ENCODE measurements at places on chromosomes 2 and 18.

DNA sequence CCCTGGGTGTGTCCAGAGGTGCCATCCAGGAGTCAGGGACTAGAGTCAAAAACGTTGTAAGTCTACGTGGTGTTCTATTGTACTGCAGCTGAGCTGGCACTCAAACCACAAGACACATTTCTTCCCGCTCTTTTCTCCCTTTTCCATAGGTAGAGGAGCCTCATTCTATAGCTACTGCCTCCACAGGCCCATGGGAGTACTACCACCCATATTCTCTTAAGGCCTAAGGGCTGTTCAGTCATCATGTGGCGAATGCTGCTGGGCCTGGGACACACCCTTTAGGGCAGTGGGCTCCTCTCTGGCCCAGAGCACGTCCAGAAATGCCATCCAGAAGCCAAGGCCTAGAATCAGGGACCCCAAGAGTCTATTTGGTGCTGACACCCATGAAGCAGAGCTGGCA is 1271.7 kb downstream of the CNTNAP5 start:
- DNase-seq: no peak

- no peak for DNase-seq
Measured at GRCh38 chr2:120710256-120710655, 25.4 kb upstream of the GLI2 start.

DNA sequence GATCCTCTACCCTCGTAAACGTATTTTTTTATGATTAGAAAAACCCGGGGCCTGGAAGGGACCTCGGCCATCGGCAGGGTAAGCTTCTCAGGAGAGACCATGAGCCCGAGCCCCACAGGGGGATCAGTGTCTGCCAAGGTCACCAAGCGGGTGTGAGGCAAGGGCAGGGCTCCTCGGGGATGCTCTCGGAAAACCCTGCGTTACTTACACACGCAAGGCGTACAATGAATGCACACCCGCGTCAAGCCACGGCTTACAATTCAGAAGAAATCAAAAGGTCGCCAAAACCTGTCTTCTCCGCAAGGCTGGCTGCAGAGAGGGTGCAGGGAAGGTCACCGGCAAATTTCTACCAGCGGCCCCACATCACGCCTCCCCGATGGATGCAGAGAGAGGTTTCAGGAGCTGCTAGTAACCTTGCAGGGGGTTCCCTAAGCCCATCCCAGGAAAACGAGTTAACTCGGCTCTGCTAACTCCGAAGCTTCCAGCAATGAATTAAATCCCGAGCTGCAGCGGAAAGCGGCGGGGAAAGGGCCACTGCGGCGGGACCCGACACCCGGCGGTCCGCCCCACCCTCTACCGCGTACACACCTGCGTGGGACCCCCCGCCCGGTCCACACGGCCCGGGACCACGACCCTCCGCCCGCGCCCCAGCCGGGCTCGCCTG is 638 bp downstream of the ST3GAL5 start:
- peak; percentile 16 for DNase-seq

DNA sequence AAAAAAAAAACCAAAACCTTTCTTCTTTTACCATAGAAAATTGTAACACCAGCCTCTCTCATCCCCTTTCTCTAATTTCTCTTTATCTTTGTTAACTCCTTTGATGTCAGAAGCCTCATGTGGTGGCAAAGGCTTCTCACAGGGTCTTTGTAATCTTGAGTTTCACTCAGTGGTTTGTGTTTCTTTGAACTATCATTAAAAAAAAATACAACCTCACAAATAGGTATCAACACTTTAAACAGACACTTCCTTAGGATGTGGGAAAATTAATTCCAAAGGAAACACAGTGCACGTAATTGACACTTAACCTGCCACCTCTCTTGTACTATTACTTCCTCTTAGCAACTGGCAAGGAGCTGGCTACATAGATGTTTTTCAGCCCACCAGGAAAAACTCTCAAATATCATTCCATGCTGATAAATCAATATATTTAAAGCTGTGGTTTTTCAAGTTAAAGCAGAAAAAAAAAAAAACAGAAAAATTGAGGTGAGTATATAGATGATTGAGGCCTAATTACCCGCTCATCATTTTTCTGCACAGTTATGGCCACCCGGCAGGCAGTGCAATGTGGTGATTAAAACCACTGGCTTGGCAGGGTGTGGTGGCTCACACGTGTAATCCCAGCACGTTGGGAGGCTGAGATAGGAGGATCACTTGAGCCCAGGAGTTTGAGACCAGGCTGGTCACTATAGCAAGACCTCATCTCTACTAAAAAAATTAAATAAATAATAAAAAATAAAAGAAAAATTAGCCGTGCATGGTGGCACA is 193.5 kb downstream of the MYO3B start:
- no peak for DNase-seq

- DNase-seq: no peak
Measured at GRCh38 chr2:10753156-10753555, 31.7 kb downstream of the ATP6V1C2 start.

GRCh38 chr2:121640380-121641316 is 8.6 kb downstream of the CLASP1 start:
- no peak for DNase-seq

GRCh38 chr2:236974752-236975151 is 110.9 kb upstream of the COPS8 start:
- DNase-seq: no peak
